ENCODE measurements at places on chromosomes 1 and 21. TPM values are rescaled to one million over a fixed set of nuclear protein-coding genes. Genes with fewer than 3 reads are reported as not detected.

The KCNJ6 gene
- not detected for total RNA-seq

- DNase-seq = no peak
Measured at GRCh38 chr1:9229549-9229948, 5.0 kb upstream of the H6PD start.

GRCh38 chr1:246641394-246641793 lies 75.1 kb downstream of the CNST start:
- DNase-seq = no peak

The PM20D1 gene
- 0.05 TPM for total RNA-seq

DNA sequence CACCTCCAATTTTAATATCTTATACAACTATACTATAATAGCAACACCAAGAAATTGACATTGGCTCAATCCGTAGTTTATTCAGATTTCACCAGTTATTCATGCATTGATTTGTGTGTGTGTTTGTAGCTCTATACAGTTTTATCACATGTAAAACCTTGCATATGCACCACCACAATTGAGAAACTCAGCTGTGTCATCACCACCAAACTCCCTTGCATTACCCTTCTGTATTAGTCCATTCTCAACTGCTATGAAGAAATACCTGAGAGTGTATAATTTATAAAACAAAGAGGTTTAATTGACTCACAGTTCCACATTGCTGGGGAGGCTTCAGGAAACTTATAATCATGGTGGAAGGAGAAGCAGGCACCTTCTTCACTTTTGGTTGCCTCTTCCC lies 162.1 kb downstream of the PATJ start:
- DNase-seq = no peak

The BARHL2 gene
- total RNA-seq = not detected

The ZNF593OS gene
- total RNA-seq = not detected

- DNase-seq = no peak
Measured at GRCh38 chr1:187122566-187122965, 293.8 kb downstream of the PLA2G4A start.

The ANGPTL3 gene
- total RNA-seq = not detected

The KMO gene
- not detected for total RNA-seq

Data from dermis blood vessel endothelial cell (primary cell).